ENCODE measurements at places on chromosomes 6 and 20. TPM values are rescaled to one million over a fixed set of nuclear protein-coding genes. Genes with fewer than 3 reads are reported as not detected.

WFDC2 gene
- 0.66 TPM for total RNA-seq

PLAGL1 gene
- total RNA-seq = 15.9 TPM

- DNase-seq = peak; percentile 9
Observed at GRCh38 chr6:6466967-6467761, 121.4 kb upstream of the LY86 start.

DNA sequence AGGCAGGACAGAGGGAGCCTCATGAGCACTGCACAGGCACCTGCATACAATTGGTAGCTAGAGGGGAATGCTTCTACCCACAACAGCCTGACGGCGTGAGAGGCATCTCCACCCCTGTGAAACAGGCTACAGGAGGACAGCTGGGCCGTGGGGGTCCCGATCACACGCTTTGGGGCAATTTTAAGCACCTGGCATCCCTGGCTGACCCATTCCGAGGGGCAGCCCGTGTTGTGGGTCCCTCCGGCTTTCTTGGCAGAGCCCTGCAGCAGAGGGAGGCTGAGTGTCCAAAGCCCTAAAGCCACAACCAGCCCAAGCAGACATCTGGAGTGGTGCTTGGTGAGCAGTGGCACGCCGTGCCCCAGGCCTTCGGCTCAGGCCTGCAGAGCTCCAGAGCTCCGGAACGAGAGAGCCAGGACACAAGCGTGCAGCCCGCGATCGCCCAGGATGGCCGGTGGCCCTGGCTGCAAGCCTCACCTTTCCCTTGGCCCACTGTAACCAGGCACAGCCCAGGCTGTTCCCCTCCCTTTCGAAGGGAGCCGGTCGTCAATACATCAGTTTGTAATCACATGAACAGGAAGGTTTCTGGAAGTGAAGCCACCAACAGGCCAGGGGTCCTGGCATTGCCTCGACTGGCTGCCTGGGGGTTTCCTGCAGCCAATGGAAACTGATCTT lies 81.4 kb downstream of the DLL1 start:
- no peak for DNase-seq

GRCh38 chr6:62904687-62905086 lies 306.6 kb upstream of the FKBP1C start:
- no peak for DNase-seq

DNA sequence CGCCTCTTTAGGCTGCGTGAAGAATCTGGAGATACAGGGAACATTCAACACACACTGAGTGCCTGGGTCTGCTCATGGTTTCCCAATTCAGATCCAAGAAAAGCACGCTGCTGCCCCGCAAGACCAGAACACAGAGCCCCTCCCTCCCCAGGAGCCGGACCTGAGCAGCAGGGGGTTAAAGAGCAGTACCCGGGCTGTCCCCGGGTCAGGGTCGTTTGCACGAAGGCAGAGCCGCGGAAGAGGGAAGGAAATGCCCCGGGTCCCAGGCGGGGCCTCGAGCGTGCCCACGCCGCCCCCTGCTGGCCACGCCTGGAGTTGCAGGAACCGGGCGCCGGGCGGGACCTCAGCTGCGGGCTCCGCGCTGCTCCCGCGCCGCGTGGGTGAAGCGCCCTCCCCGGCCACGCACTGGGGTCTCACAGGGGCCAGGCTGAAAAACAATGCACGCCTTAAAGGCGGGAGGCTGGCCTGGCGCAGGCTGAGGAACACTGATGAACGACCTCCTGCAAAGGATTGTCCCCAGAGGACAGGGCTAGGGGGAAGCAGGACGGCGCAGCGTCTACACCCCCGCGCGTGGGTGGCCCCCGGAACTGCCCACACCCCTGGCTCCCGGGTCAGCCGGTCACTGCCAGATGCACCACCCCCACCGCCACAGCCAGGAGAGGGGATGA lies 48.9 kb downstream of the ANKRD60 start:
- DNase-seq = peak; percentile 79

DNA sequence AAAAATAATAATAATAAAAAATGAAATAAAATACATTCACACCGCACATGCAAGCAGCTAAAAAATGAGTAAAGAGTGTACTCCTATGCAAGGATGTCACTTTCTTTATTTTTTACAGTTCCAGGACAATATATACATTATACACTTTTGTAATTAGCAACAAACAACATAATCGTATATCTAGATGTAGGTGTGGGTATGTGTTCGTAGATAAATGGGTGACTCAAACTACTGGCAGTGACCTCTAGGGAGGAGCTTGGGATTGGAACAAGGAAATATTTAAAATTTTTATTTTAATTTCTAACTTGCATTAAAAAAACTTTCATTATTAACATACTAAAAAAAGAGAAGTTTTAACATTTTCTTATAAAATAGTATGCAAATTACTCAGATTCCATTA lies 86.1 kb upstream of the MYLIP start:
- no peak for DNase-seq
